Bronchus fibroblast of lung (primary cell): ENCODE measurements at places on chromosomes 16 and 17. TPM values are rescaled to one million over a fixed set of nuclear protein-coding genes. Genes with fewer than 3 reads are reported as not detected.

SPATA32 gene
- not detected in 2 replicates for total RNA-seq

IL32 gene
- total RNA-seq: 24.1 and 25.2 TPM in 2 replicates

IKZF3 gene
- not detected in 2 replicates for total RNA-seq

STAT5B gene
- 12.5 and 14.1 TPM in 2 replicates for total RNA-seq
